Activated CD4-positive, CD25-positive, alpha-beta regulatory T cell treated with anti-CD3 and anti-CD28 coated beads, Interleukin-2, amount 50 U/mL, for 72 hours (primary cell): ENCODE measurements at places on chromosomes 13 and 19.

- DNase-seq, result no peak
Observed at GRCh38 chr13:97768134-97768533, 185.3 kb upstream of the IPO5 start.

- DNase-seq, result no peak
Observed at GRCh38 chr13:98353750-98354149, 176.7 kb upstream of the RNF113B start.

- DNase-seq, result no peak
Observed at GRCh38 chr13:46810440-46810839, 13.5 kb upstream of the ESD start.

GRCh38 chr19:23823952-23824389 is 65.3 kb upstream of the ZNF681 start:
- no peak for DNase-seq

DNA sequence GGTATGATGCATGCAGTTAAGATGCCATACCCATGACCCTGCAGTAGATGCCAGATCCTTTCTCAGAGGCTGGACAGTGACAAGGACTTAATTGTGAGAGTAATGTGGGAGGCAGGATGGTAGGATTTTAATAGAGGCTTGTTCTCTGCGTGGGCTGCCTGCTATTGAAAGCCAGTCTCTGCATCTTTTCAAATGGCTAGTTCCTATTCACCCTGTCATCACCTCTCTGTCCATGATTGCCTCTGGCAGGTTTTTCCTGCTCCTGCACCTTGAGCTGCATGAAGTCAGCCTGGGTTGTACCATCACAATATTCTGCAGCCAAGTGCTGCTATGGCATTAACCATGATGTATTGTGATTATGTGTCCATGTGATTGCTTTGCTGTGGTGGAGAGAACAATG is 440.5 kb downstream of the ITGBL1 start:
- DNase-seq, result no peak

GRCh38 chr13:68927387-68928026 is 1180.1 kb upstream of the ATXN8OS start:
- DNase-seq, result no peak

DNA sequence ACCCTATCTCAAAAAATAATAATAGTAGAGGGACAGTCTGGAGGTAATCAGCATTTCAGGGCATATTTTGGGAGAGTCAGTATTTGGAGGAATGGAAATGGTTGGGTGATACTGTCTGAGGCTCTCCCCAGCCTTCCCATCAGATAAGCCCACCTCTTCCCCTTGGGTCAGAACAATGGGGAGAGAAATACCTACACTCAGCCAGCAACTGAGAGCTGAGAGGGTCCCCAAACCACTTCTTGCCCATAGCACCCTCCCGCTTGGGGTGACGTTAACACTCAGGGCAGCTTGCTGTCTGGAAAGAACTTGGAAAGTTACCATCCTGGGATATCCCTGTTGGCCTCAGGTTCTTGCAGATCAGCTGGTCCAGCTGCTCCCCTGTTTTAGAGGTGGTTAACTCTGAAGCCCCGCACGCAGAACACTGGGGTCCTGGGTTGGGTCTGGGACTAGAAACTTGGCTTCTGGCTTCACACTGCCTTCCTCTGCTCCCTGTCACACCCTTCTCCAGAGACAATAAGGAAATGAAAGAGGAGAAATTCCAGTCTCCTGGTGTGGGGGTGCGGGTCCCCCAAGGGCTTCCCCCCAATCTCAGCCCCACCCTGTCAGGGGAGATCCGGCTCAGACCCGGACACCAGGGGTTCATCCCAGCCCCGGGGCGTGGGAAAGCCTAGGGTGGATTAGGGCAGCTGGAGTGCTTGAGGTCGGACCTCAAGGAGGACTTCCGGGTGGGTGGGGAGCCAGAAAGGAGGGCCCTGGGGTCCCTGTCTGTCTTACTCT is 2.5 kb downstream of the FOXA3 start:
- DNase-seq, result no peak

- no peak for DNase-seq
Observed at GRCh38 chr13:100214886-100215285, 126.0 kb downstream of the PCCA start.

DNA sequence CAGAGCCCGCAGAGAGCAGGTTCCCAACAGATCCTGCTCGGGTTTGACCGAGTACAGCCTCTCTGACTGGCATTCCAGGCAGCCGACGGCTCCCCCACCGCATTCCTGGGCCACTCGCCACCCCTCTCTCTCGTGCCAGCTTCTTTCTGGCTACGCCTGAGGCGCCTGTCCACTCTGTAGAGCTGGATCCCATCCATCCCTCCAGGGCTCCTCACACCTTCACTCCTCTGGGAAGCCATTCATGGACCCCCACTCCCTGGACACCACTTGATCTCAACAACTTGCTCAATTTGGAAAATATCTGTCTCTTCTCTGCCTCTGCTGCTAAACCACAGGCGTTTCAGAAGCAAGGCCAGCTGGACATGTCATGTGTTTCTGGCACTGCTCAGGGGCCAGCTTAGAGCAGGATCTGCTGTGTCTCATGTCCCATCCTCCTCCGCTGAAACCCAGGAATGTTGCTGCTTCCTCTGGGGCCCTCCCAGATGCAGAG is 30.6 kb upstream of the ATP1A3 start:
- DNase-seq, result no peak

GRCh38 chr19:4052114-4052992 is 14.3 kb downstream of the ZBTB7A start:
- DNase-seq, result no peak

DNA sequence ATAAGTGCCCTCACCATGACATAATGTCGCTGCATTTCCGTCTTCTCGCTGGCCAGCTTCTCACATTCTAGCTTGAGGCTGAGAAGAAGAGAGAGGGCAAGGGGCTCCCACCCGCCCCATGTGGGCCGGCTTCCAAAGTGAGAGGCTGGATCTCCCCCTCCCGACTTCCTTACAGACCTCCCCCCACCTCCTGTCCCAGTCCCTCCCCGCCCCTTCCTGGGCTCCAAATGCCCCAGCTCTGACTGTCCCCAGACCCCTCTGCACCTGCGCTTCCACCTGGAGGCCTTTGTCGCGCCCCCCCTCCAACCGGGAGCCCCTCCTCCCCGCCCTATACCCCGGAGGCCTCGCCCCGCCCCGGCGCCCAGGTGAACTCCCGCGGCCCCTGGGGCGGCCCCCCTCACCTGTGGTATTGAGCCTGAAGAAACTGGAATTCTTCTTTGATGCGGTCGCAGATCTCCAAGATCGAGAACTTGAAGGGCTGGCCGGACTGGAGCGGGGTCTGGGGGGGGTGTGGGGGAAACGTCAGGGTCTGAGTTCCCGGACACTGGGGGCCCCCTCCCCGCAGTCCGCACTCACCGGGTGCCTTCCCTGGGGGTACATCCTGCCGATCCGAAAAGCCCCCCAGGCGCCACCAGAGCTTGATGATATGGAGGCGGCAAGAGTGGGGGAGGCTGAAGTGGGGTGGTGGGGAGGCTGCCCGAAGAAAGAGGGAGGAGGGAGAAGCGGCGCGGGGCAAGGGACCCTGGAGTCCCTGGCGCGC is 595 bp downstream of the TLE2 start:
- DNase-seq, result no peak

GRCh38 chr13:30711375-30711774 is 24.0 kb upstream of the ALOX5AP start:
- no peak for DNase-seq

DNA sequence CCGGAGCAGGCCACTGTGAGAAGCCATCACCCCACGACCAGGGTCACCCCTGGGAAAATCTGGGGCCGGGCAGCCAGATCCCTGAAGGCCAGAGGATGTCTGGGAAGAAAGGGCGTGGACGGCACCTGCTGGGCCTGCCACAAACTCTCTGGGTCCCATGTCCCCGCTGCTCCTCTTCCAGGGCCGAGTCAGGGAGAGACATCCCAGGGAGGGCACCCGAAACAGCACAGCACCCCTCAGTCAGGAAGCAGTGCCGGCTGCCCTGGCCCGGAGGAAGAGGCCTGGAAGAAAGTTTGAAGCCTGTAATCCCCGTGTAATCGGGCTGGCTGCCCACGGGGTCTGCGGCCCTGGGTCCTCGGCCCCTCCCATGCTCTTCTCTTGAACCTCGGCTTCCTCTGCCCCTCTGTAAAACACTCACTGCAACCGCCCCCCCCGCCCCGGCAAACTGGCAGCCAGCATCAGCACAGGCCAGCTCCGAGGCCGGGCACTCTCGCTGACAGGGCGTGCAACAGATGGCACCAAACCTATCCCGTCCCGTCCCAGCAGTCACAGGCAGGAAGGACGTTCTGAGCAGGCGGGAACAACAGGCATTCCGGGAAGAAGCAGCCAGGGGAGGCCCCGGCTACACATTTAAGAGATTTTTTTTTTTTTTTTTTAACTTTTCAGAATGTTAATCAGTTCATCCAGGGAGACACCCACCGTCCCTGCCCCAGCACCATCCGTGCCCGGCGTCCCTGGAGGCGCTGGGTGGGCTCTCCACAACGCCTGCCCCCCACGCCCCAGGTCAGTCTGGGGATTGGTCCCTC is 1.5 kb downstream of the SBNO2 start:
- DNase-seq, result no peak

GRCh38 chr19:35801828-35802227 is 10.8 kb downstream of the PRODH2 start:
- DNase-seq, result no peak

GRCh38 chr13:24511019-24511815 is 1.4 kb downstream of the PARP4 start:
- DNase-seq, result peak; percentile 64

GRCh38 chr19:38657633-38658222 is 10.3 kb downstream of the ACTN4 start:
- no peak for DNase-seq

DNA sequence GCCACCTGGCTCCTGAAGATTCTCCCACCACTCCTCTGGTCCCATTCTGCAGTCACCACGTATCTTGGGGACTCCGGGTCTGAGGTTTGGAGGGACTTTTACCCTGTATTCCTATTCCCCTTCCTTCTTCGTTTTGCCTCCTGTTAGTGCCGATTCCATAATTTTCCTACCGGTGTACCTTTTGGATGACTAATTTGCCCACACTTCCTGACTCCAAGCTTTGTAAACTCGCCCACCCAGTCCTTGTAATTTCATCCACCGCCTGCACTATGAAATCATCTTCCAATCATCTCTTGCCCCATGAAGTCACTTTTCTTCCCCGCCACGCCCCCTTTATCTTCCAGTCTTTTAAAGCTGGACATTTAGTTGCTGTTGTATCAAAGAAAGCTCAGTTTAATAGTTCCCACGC is 572 bp downstream of the UCHL3 start:
- DNase-seq, result no peak

- no peak for DNase-seq
Observed at GRCh38 chr13:76808927-76809326, 77.3 kb downstream of the KCTD12 start.

DNA sequence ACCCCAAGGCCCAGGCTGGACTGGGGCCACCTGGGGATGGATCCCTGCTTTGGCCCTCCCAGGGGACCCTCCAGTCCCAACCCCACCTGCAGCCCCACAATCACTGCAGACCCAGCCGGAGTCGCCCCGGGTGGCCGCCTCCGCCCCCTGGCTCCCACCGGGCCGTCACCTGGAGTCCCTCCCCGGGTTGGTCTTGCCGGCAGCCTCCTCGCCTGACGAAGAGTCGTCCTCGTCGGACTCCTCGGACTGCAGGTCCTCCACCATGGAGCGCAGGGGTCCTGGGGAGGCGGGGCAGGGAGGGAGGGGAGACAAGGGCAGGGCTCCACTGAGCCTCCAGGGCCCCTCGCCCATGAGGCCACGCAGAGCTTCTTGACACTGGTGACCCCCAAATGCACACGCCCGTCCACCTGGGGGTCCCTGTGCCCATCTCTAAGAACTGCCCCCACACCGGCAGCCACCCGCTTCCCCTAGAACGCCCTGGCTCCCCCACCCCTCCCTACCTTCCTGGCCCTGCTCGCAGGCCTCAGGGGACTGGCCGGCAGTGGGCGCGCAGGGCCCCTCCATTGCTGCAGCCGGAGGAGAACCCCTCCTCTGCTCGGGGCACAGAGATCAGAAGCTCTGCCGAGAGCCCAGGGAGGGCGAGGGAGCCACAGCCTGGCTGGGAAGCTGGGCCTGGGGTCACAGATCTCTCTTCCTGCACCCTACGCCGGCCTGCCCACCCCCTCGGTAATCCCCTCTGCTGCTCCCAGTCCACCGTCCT is 63.4 kb downstream of the MLLT1 start:
- DNase-seq, result no peak

DNA sequence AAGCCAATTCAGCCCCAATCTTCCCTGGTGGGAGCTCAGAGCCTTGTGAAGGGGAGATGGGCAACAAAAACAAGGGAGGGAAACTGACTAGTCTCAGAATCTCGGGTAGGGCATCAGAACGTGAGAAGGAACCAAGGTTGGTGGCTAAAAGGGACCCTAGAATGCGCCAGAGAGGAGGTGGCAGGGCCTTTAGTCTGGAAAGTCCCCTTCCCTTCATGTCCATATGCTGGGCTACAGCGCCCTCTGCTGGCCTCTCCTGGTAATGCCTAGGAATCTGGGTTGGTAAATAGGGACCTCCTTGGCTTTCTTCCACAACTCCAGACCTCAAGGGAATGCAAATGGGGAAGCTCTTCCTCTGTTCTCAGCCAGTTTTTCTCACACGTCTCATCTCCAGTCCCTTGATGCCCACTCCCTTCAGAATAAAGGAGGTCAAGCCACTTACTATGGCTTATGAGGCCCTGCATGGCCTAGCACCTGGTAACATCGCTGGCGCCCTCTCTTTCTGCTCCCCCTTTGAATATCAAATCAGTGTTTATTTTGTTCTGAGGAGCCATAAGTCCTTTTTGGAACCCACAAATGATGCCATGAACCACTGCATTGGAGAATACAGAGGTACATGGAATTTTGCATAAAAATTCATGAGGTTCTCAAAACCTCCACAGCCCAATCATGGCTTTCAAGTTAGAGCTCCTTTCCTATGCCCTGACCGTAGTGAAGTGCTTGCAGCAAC is 1.4 kb upstream of the CCDC97 start:
- peak; percentile 95 for DNase-seq

- no peak for DNase-seq
Observed at GRCh38 chr13:101415358-101416174, 742 bp downstream of the NALCN start.

- DNase-seq, result no peak
Observed at GRCh38 chr13:113946409-113947181, 27.3 kb downstream of the C13orf46 start.

DNA sequence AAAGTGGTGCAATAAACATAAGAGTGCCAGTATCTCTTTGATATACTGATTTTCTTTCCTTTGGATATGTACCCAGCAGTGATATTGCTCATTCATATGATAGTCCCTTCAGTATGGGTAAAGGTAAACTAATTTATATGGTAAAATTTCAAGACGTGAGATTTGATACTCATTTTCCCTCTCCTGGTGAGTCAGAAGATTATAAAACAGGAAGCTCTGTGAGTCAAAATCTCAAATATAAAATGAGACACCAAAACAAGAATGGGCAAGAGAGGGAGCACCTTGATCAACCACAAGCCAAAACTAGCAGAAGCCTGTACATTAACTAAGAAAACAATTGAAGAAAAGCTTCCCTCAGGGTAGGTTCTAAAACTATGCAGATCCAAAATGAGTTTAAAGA is 216.3 kb downstream of the SLITRK6 start:
- no peak for DNase-seq

DNA sequence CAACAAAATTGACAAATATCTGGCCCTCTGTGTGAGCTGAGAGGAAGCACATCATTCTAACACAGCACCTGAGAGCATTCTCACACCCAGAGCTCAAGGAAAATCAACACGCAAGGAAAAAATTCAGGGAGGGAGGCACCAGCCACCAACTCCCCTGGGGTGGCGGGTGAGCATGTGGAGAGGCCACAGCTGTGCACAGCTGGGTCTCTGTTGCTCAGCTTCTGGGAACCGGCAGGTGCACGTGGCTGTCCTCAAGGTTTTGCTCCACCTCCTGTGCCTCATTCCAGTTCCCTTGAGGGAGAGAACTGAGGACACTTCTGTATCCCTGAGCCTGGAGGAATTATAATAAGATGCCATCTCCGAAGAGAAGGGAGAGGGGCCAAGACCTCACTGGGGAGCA is 134.0 kb downstream of the USP12 start:
- DNase-seq, result no peak
